ENCODE measurements at places on chromosomes 7 and 10.

DNA sequence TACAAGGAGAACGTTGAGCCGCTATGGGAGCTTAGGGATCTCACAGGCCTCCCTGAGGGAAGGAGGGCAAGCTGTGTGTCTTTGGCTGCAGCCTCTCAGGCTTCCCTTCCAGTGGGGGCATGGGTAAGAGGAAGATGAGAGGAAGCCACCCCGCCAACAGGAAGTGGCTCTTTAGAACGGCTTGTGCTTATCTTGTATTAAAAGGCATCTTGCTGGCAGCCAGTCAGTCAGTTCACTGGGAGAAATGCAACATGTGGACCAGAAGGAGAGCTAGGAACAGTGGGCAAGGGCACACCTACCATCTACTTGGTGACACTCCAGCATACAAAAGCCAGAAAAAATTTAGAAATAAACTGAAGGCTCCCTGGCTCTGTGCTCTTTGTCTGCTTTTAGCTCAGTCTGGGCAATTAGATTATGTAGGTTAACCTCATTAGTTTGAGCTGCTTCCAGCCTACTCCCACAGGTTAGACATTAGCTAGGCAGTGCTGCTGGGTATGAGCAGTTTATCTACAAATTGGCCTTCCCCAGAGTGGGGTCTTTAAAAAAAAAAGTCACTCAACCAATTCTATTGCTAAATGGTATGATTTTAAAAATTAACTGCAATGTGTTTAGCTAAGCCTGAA lies 595.9 kb downstream of the KCNMA1 start:
- no peak for DNase-seq

- DNase-seq: no peak
Measured at GRCh38 chr10:12643279-12643678, 293.9 kb downstream of the CAMK1D start.

DNA sequence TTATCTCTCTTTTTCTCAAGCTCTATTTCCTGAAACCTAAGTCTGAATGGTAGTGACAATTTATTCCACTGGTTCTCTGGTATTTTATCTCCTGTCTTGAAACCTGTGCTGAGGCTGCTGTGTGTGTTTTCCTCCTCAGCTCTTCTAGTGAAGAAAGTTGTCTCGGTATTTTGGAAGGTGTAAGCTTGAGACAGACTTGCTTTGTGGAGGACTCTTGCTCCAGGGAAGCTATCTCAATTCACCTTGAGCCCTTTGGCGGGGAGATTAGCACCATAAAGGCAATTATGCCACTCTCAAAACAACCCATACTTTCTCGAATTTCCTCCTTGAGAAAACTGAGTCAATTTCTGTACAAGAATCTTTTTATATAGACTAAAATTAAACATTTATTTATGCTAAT lies 141.6 kb downstream of the THSD7A start:
- no peak for DNase-seq

GRCh38 chr7:157335991-157336382 lies 817 bp upstream of the DNAJB6 start:
- DNase-seq: no peak

GRCh38 chr7:111029574-111030251 lies 61.2 kb upstream of the LRRN3 start:
- peak; percentile 31 for DNase-seq

DNA sequence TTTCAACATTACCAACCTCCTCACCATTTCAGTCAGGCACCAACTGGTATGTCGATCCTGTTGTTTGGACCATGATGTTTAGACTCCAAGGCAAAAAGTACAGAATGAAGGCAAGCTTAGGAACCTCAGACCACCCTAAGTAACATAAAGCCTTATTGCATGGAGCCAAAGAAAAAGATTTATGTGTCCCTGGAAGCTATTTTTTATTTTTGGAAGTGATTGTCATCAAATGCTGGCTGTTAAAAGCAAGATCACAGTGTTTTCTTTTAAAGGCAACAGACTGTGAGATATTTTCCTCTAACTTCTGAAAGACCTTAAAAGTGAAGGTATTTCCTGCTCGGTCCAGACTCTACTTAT lies 8.2 kb downstream of the ASB15 start:
- no peak for DNase-seq

GRCh38 chr10:130010653-130011052 lies 46.6 kb upstream of the EBF3 start:
- DNase-seq: no peak

DNA sequence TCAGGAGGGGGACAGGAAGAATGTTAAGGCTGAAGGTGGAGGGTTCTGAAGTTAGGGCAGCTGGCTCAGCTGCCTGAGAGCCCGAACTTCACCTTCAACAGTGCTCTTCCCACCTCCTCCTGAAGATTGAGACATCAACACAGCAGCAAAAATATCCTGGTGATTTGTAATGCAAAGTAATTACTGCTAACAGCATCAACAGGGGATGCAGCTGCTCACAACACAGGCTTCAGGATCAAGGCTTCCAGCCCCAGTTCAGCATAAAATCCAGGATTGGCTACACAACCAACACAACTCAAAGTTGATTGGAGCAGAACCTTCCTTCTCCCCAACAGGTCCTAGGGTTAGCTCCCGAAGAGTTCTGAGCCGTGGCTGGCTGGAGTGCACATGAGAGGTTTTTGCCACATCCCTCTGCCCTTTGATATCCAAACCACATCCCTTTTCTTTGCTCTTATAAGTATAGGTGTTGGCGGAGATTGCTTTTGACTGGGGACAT lies 242.4 kb downstream of the KIAA1217 start:
- no peak for DNase-seq

DNA sequence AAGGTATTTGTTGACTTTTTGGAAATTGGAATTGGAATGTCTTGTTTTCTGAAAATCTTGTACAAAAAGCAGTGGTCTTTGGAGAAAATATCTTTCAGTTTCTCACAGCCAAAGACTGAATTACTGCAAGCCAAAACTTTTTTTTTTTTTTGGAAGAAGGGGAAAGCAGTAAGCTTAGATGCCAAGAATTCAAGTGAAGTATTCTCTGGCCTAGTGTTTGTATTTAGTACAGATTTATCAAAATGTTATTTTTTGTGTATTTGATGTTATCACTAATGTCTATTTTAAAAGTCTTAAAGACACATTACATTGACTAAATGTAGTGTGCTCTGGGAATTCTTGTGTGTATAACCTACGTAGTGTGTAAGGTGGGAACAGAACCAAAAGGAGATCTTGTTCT lies 6.2 kb downstream of the TET1 start:
- DNase-seq: no peak

DNA sequence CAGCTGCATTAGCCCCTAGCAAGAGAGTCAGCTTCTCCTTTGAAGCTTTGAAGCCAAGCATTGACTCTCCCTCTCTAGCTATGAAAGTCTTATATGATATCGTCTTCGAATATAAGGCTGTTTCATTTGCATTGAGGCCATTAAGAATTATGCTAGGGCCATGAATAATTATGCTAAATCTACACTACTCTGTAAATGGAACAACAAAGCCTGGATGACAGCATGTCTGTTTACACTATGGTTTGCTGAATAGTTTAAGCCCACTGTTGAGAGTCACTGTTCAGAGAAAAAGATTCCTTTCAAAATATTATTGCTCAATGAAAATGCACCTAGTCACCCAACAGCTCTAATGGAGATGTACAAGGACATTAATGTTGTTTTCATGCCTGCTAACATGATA lies 52.8 kb downstream of the ZNF438 start:
- DNase-seq: no peak

DNA sequence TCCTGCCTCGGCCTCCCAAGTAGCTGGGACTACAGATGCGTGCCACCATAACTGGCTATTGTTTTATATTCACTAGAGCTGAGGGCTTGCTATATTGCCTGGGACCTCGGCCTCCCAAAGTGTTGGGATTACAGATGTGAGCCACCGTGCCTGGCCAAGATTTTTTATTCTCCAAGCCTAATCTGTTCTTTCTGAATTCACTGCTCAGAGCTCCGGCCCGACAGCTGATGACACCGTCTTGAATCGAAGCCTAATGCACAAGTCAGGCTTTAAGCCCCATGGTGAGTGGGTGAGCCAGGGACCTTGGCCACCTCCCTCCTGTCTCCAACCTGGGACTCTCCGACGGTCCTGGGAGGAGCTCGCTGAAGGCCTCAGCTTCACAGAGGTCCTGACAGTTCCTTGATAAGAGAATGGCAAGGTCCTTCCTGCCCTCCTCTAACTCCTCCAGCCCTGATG lies 338.9 kb downstream of the WDR37 start:
- no peak for DNase-seq

DNA sequence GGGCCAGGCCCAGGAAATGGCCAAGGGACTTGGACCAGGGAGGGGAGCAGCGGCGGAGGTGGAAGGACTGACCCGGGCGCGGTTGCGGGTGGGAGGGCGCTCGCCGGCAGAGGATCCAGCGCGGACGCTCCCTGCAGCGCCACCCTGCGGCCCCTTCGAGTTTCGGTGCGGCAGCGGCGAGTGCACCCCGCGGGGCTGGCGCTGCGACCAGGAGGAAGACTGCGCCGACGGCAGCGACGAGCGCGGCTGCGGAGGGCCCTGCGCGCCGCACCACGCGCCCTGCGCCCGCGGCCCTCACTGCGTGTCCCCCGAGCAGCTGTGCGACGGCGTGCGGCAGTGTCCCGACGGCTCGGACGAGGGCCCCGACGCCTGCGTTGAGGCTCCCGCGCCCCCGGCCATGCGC lies 16.8 kb upstream of the ZNF467 start:
- no peak for DNase-seq

- no peak for DNase-seq
Measured at GRCh38 chr7:108423089-108423989, 32.9 kb downstream of the NRCAM start.

GRCh38 chr7:20735346-20736065 lies 51.2 kb downstream of the SP8 start:
- DNase-seq: no peak

GRCh38 chr10:34017281-34017680 lies 682.8 kb upstream of the NRP1 start:
- DNase-seq: no peak

- no peak for DNase-seq
Measured at GRCh38 chr7:142868188-142868985, 13.5 kb downstream of the EPHB6 start.

- no peak for DNase-seq
Measured at GRCh38 chr10:132149917-132150316, 36.8 kb upstream of the DPYSL4 start.

- DNase-seq: no peak
Measured at GRCh38 chr7:102874166-102874829, 38.5 kb upstream of the LRRC17 start.

- no peak for DNase-seq
Measured at GRCh38 chr7:91468256-91468655, 204.0 kb downstream of the FZD1 start.

DNA sequence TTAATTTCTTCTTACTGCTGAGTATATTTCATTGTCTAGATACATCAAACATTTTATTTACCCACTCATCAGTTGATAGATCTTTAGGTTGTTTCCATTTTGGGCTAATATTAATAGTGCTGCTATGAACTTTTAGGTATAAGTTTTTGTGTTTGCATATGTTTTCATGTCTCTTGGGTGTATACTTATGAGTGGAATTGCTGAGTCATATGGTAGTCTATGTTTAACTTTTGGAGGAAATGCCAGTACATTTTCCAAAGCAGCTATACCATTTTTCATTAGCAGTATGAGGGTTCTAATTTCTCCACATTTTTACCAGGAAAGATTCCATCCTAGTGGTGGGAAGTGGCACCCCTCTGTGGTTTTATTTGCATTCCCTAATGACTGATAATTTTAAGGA lies 101.1 kb downstream of the ANKRD30A start:
- no peak for DNase-seq

GRCh38 chr10:1788401-1788800 lies 51.1 kb upstream of the ADARB2 start:
- DNase-seq: no peak

GRCh38 chr7:47088329-47089067 lies 493.4 kb downstream of the TNS3 start:
- peak; percentile 2 for DNase-seq

GRCh38 chr7:152522571-152523067 lies 86.8 kb upstream of the KMT2C start:
- DNase-seq: peak; percentile 55

- no peak for DNase-seq
Measured at GRCh38 chr10:38070501-38070900, 23.6 kb upstream of the ZNF37A start.

DNA sequence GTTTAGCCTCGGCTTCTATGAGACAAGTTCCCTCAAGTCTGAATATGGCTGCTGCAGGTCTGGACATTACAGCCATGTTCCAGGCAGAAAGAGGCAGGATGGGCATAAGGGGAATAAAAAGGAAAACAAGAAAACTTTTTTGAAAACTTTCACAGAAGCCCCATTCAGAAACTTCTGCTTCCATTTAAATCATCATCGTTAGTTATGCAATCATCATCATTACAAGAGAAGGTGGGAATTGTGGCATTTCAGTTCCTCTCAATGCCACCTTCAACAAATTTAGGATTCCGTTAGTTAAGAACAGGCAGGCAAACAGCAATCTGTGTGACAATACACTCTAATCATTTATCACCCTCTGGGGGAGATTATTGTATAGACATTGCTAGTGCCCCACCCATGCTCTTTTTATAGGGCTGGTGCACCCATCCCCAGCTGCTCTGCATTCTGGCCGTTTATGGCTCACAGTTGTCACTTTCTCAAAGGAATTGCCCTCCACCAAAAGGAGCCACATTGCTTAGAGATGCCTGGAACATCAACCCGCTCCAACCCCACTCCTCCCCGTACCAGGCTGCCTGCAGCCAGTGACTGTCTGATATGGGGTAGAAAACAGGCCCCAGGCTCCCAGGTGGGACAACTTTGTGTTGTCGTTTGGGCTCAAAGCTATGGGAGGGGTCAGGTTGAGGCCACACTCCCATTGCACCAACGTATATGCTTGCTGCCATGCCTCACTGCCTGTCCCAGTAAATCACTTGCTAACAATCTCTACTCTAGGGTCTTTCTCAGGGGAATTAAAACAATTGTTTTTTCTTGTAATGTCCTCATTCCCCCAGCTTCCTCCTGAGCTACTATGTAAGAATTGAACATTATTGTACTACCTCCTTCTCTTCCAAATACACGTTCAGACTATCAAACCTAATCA lies 24.2 kb downstream of the ITGB8 start:
- no peak for DNase-seq

- DNase-seq: no peak
Measured at GRCh38 chr10:44510379-44511115, 125.7 kb upstream of the CXCL12 start.

All from NCI-H2107 (cell line).